SK-N-DZ (cell line): ENCODE measurements at places on chromosomes 2 and 18.

GRCh38 chr2:177604271-177605065, 211.9 kb downstream of the AGPS start:
- DNase-seq, result peak; percentile 52

- no peak for DNase-seq
Measured at GRCh38 chr2:120715941-120716340, 19.7 kb upstream of the GLI2 start.

DNA sequence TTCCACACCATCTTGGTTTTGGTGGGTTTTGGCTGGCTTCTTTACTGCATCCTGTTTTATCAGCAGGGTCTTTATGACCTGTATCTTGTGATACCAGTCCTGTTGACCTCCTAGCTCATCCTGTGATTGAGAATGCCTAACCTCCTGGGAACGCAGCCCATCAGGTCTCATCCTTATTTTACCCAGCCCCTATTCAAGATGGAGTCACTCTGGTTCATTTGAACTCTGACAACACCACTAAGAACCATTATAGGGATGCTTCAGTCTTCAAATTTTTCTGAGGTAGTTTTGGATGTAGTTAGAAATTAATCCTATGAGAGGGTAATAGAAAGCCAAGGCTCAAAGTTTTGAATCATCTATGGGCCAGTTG, 287.8 kb upstream of the SLC39A10 start:
- DNase-seq, result no peak

- DNase-seq, result no peak
Measured at GRCh38 chr2:26555246-26556133, 77.6 kb upstream of the OTOF start.

- DNase-seq, result no peak
Measured at GRCh38 chr2:113679457-113679856, 52.4 kb downstream of the RABL2A start.

DNA sequence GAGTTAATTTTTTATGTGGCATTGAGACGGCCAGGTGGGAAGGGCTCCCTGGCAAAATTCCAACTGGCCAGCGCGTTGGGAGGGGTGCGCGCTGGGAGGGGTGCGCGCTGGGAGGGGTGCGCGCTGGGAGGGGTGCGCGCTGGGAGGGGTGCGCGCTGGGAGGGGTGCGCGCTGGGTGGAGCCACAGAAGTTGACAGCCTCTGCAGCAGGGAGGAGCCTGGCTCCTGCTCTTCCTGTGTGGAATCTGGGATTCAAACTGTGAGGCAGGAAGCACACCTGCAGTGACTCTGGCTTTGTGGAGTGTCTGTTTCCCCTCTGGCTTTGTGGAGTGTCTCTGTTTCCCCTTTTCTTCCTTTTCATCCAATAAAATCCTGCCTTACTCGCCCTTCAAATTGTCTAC, 147.9 kb upstream of the CBLN2 start:
- no peak for DNase-seq

DNA sequence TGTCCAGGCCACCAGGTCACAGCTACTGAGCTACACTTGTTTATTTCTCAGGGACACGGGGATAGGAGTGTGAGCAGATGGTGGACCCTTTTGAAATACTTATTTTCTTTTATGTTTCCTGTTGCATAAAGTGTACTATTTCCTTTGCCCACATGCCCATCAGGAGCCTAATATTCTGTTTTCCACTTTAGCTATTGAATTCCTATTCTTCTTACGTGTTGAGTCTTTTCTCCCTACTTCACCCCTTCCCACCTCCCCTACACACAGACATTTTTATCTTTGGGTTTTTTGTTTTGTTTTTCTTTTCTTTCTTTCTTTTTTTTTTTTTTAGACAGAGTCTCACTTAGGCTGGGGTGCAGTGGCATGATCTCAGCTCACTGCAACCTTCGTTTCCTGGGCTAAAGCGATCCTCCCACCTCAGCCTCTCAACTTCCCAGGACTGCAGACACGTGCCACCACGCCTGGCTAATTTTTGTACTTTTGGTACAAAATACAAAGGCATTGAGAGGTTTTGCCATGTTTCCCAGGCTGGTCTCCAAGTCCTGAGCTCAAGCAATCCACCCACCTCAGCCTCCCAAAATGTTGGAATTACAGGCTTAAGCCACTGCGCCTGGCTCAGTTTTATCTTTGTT, 5.2 kb upstream of the GPR55 start:
- DNase-seq, result no peak

- DNase-seq, result peak; percentile 73
Measured at GRCh38 chr2:176129813-176130146, 275 bp downstream of the HOXD8 start.

DNA sequence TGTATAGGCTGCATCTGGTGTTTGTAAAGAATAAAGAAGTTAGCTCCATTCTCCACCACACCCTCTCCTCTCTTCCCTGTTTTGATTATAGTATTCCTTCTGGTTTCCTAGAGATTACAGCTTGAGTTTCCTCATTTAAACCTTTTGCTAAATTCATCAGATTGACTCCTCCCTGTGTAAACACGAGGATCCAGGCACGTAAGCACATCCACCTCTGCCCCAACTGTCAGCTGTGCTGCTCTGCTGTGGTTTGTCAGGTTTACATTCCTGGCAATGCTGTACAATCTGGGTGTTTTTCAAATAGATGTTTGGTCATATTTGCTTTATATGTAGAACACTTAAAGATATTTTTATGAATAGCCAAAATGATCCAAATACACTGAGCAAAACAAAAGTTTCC, 302.8 kb downstream of the PTGR3 start:
- DNase-seq, result no peak

DNA sequence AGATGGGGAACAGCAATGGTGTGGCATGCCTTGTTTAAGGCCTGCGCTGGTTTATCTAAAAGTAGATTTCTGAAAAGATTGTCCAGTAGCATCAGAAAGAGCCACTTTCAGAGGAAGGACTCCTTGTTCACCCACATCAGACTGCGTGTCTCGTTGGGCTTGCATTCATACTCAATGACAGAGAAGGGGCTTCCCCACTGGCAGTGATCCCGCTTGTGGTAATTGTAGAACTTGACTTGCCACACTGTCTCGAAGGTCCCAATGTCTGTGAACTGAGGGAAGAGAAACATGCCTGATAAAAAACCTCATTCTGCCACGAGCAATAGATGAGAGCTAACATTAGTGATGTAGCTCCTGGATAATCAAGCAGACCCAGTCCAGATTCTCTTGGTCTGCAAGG, 26.0 kb downstream of the CNRIP1 start:
- DNase-seq, result no peak

DNA sequence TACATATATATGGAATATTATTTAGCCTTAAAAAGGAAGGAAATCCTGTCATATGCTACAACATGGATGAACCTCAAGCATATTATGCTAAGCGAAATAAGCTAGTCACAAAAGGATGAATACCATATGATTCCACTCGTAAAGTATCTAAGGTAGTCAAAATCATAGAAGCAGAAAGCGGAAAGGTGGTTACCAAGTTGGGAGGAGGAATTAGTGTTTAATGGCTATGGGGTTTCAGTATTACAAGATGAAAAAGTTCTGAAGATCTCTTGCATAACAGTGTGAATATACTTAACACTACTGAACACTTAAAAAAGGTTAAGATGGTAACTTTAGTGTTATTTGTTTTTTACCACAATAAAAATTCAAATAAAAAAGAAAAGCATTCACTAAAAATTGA, 99.0 kb downstream of the MGAT5 start:
- DNase-seq, result no peak

- no peak for DNase-seq
Measured at GRCh38 chr2:25453199-25453905, 111.6 kb upstream of the DNMT3A start.

DNA sequence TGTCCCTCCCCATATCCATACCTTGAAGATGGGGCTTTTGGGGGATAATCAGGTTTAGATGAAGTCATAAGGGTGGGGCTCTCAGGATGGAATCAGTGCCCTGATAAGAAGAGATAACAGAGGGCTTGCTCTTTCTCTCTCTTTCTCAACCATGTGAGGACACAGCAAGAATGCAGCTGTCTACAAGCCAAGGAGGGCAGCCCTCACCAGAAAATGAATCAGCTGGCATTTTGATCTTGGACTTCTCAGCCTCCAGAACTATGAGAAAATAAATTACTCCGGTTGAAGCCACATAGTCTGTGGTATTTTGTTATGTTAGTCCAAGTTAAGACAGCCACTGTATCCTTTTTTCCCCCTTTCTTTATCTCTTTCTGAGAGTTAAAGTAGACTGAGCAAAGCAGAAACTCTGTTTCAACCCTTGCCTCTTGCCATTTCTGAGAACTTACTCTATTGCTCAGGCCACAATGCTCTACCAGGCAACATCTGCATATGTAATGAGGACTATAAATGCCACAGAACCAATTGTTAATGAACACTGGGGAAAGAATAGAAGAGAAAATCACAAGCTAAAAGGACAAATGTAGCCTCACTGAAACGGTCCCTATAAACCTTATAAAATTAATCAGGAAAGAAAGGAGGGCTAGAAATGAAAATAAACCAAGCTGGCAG, 56.9 kb downstream of the SRBD1 start:
- DNase-seq, result no peak

DNA sequence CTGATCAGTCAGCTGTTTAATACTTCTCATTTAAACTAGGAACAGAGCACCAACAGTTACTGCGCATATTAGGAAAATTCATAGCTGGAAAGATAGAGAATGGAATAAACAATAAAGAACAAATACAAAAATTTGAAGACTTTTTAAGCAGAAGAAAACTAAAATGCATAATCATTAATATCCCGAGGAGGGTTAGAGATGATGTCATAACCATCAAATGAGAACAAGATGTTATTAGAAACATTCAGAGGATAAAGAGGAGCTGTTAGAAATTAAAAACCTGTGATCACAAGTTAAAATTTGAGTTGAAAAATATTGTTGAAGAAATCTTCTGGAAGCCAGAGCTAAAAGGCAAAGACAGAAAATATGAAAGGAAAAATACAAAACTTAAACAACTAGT, 54.0 kb upstream of the ALKAL2 start:
- no peak for DNase-seq

DNA sequence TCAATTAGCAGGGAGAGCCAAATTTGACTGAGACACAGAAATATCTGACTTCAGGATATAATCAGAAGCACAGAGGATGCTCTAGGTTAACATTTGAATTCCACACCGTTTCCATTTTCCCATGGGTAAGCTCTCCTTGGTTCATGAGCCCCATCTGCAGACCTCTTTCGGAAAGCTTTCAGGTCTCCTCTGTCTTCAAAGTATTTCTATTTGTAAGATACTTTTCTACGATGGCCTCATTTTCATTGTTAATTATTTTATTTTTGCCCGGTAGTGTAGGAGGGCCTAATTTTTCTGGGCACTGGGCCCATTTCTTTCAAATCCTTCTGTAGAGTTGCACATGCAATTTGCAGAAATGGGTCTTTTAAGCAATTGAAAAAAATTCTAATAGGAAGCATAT, 53.8 kb downstream of the LRPPRC start:
- no peak for DNase-seq

DNA sequence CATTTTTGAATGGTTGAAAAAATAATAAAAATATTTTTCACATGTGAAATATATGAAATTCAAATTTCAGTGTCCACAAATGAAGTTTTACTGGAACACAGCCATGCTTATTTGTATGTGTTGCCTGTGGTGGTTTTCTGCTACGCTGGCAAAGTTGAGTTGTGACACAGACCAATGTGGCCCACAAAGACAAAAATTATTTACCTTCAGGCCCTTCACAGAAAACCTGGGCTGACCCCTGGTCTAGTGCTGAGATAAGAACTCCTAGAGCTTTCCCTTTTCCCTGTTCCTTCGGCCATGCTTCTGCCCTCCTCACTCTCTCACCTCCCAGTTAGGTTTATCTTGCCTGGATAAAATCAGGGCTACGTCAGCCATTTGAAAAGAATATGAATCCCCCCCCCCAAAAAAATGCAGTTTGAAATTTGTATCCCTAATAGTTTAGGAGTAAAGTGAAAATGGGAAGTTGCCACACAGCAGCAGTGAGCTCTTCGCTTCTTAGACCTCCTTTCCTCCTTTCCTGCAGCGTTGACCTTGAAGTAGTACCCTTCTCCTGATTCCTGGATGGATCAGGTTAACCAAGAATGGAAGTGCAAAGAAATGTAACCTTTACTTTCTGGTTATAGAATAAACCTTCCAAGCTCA, 91.0 kb downstream of the LIMS1 start:
- no peak for DNase-seq

GRCh38 chr2:144382849-144383248, 137.1 kb downstream of the ZEB2 start:
- DNase-seq, result no peak

- DNase-seq, result no peak
Measured at GRCh38 chr18:57806978-57807285, 3.8 kb upstream of the ATP8B1 start.

- DNase-seq, result peak; percentile 59
Measured at GRCh38 chr2:128306081-128306930, 12.4 kb downstream of the HS6ST1 start.

GRCh38 chr18:43588838-43589237, 311.5 kb upstream of the SYT4 start:
- no peak for DNase-seq

GRCh38 chr2:27807476-27807875, 36.0 kb downstream of the MRPL33 start:
- DNase-seq, result no peak

GRCh38 chr18:79203017-79203605, 133.9 kb downstream of the ATP9B start:
- no peak for DNase-seq

GRCh38 chr18:36296650-36297416, 680 bp upstream of the FHOD3 start:
- DNase-seq, result peak; percentile 83

DNA sequence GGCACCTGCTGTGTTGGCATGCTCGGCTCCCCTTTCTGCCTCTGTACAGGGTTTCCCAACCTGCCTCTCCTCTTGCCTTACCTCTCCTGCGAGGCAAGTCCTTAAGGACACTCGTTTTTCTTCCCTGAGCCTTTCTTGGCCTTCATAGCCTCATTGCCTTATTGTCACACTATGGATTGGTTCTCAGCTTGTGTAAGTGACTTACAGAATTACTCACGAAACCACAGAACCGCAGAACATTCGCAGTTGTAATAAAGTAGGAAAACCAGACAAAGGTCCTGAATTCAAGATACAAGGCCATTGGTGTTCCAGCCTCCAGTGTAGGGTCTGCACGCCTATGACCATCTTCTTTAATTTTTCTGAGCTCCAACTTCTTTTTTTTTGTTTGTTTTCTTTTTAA, 317.6 kb upstream of the SMIM21 start:
- no peak for DNase-seq

GRCh38 chr2:39469807-39470206, 32.7 kb upstream of the MAP4K3 start:
- DNase-seq, result no peak

DNA sequence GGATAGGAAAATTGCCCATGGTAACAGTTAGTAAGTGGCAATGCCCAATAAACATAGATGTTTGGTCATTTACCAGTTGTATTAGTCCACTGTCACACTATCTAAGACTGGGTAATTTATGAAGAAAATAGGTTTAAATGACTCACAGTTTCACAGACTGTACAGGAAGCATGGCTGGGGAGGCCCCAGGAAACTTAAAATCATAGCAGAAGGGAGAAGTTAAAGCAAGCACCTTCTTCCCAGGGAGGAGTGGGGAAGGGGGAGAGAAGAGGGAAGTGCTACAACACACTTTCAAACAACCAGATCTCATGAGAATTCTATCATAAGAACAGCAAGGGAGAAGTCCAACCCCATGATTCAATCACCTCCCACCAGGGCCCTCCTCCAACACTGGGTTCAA, 23.4 kb downstream of the NR4A2 start:
- no peak for DNase-seq

GRCh38 chr2:74576863-74577229, 22.3 kb downstream of the DOK1 start:
- no peak for DNase-seq
